ENCODE measurements at places on chromosomes 5 and 9. TPM values are rescaled to one million over a fixed set of nuclear protein-coding genes. Genes with fewer than 3 reads are reported as not detected.

The KIAA1958 gene
- total RNA-seq, result 41.0 TPM

The HSPA5 gene
- 357 TPM for total RNA-seq

The LCN15 gene
- total RNA-seq, result 0.52 TPM

The MED22 gene
- 51.2 TPM for total RNA-seq

The DOCK2 gene
- 4.6 TPM for total RNA-seq

The QRFP gene
- total RNA-seq, result not detected

The CTNND2 gene
- 8.6 TPM for total RNA-seq

The GAS1 gene
- total RNA-seq, result 5.0 TPM

The CEMIP2 gene
- 40.5 TPM for total RNA-seq

GRCh38 chr9:112836394-112836793, 54.3 kb downstream of the SLC46A2 start:
- no peak for DNase-seq
- H3K27ac ChIP-seq, result peak overlapping the region; percentile 47
- H3K27me3 ChIP-seq, result no peaks in the 10 kb centered on the region
- peaks cover 29% of the 10 kb centered on the region for H3K36me3 ChIP-seq
- H3K4me1 ChIP-seq, result peaks cover 10% of the 10 kb centered on the region
- H3K4me3 ChIP-seq, result no peak overlapping the region

DNA sequence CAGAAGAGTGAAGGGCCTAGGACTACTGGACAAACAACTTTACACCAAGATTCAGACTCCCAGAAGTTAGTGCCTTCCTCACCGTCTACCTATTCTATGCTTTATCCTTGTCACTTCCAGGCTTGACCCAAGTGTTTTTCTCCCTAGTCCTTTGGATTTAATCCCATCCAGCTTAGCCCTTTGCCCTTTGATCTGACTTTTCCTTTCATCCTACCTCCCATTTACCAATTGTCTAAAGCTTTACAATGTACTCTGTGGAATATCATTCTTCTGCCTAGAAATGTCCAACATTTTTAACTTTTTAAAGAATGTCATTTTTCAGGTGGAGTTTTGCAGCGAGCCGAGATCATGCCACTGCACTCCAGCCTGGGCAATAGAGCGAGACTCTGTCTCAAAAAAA, 292.1 kb downstream of the EPB41L4A start:
- H3K36me3 ChIP-seq, result no peaks in the 10 kb centered on the region
- no peaks in the 10 kb centered on the region for H3K27me3 ChIP-seq
- no peak overlapping the region for H3K4me3 ChIP-seq
- H3K27ac ChIP-seq, result no peak overlapping the region
- no peak for DNase-seq

DNA sequence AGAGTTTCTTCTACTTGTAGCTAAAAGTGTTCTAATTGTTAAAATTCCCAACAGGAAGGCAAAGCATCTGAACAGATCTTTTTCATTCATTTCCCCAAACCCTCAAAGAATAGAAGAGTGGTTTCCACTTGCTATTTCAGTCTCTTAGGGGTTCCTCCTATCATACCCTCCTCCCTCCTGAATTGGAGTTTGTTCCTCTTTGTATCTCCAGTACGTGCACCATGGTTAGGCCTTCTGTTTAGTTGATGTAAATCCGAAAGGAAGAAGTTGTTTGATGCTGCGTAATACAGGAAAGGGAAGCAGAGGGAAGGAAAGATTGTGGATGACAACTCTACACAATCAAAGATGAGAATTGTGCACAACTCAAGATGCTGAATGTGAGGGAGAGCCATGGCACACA, 303.6 kb downstream of the PIK3R1 start:
- peaks cover 8% of the 10 kb centered on the region for H3K36me3 ChIP-seq
- no peak for DNase-seq
- H3K27me3 ChIP-seq, result no peaks in the 10 kb centered on the region
- H3K4me3 ChIP-seq, result no peak overlapping the region
- H3K4me1 ChIP-seq, result peaks cover 39% of the 10 kb centered on the region

DNA sequence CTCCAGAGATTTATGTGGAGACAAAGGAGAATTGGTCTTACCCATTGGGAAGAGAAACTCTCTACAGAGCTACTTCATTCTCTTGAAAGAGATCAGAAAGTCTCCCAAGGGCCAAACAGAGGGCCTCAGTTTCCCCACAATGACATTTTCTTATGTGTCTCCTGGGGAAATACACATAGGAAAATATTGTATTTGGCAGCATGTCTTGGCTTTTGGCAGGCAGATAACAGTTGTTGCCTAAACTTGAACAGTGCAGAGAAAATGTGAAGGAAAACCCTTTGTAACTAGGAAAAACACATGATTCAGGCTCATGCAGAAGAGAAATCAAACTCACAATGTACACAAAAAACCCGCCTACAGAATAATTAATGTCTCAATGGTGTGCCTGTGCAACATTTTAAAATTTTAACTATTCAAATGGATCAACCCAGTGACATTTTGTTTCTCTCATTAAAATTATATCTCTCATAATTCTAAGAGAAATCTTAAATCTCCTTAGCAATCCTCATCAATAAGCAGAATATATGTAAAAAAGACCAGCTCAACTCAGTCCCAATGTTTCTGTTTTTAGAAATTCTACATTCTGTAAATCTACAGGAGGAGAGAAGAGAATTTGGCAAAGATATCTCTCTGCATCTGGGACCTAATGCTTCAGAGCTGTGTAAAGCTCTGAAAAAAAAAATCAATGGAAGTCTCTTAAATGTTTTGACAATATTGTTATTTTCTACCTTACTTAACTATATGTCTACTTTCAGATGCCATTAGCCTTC, 205.1 kb downstream of the ADAMTSL1 start:
- no peaks in the 10 kb centered on the region for H3K27me3 ChIP-seq
- H3K36me3 ChIP-seq, result no peaks in the 10 kb centered on the region
- no peak overlapping the region for H3K27ac ChIP-seq

- H3K36me3 ChIP-seq, result 0 out of 2 replicates have a peak, but pooled peaks cover 1% of the 10 kb centered on the region
- H3K27me3 ChIP-seq, result no peaks in the 10 kb centered on the region
- H3K4me1 ChIP-seq, result no peaks in the 10 kb centered on the region
Observed at GRCh38 chr9:134442085-134442474, 115.8 kb downstream of the RXRA start.

GRCh38 chr9:89527084-89527483, 29.2 kb upstream of the SEMA4D start:
- no peak overlapping the region for H3K27ac ChIP-seq
- DNase-seq, result no peak

- H3K4me1 ChIP-seq, result 0 out of 2 replicates have a peak, but pooled peaks cover 2% of the 10 kb centered on the region
- peaks cover 4% of the 10 kb centered on the region for H3K27me3 ChIP-seq
- H3K4me3 ChIP-seq, result no peak overlapping the region
- no peak for DNase-seq
- no peak overlapping the region for H3K27ac ChIP-seq
Observed at GRCh38 chr9:94159069-94159939, 75.0 kb downstream of the PTPDC1 start.

DNA sequence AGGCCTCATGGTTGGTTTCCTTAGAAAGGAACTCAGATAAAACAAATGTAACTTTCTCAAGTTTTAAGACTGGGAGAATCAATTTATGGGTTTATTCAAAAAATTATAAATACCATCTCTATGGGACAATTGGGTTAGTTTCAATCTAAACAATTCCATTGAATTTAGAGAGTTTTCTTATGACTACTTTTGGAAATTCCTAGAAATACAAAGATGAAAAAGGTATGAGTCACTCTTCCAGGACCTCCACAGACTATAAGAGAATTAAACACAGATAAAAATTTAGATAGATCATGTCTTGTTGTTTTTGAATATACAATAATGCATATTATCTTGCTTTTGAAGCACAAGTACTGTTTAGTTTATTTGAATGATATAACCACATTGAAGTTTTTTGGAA, 188.7 kb downstream of the CHSY3 start:
- H3K27ac ChIP-seq, result no peak overlapping the region
- no peak overlapping the region for H3K4me3 ChIP-seq
- 0 out of 2 replicates have a peak, but pooled peaks cover 3% of the 10 kb centered on the region for H3K36me3 ChIP-seq
- H3K27me3 ChIP-seq, result no peaks in the 10 kb centered on the region
- no peak for DNase-seq

GRCh38 chr5:38563624-38564023, 7.2 kb upstream of the LIFR start:
- no peak overlapping the region for H3K27ac ChIP-seq
- no peaks in the 10 kb centered on the region for H3K27me3 ChIP-seq
- H3K4me3 ChIP-seq, result no peak overlapping the region
- no peak for DNase-seq
- no peaks in the 10 kb centered on the region for H3K36me3 ChIP-seq

- H3K27me3 ChIP-seq, result peaks cover 7% of the 10 kb centered on the region
- H3K36me3 ChIP-seq, result no peaks in the 10 kb centered on the region
- H3K27ac ChIP-seq, result no peak overlapping the region
- H3K4me1 ChIP-seq, result peaks cover 11% of the 10 kb centered on the region
- no peak for DNase-seq
Observed at GRCh38 chr5:169970911-169971765, 9.2 kb downstream of the INSYN2B start.

- H3K36me3 ChIP-seq, result no peaks in the 10 kb centered on the region
- no peak overlapping the region for H3K4me3 ChIP-seq
- H3K27me3 ChIP-seq, result no peaks in the 10 kb centered on the region
- DNase-seq, result no peak
Observed at GRCh38 chr5:113186061-113186460, 209.5 kb downstream of the DCP2 start.

DNA sequence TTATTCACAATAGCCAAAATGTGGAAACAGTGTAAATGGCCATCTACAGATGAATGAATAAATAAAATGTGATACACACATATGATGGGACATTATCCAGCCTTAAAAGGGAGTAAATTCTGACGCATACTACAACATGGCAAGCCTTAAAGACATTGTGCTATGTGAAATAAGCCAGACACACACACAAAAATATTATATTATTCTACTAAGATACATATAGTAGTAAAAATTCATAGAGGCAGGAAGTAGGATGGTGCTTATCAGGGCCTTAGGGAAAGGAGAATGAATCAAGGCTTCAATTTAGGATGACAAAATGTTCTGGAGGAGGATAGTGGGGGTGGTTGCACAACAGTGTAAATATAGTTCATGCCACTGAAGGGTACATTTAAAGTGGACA, 346.7 kb upstream of the SMARCA2 start:
- no peak for DNase-seq
- H3K4me1 ChIP-seq, result no peaks in the 10 kb centered on the region

GRCh38 chr5:157336423-157336744, 70.5 kb downstream of the CYFIP2 start:
- H3K36me3 ChIP-seq, result peaks cover 45% of the 10 kb centered on the region
- H3K27me3 ChIP-seq, result no peaks in the 10 kb centered on the region
- H3K4me1 ChIP-seq, result no peaks in the 10 kb centered on the region
- no peak overlapping the region for H3K4me3 ChIP-seq

Data from WTC11 (cell line).